ENCODE measurements at places on chromosomes 7 and 10.

- no peak for DNase-seq
These were observed 6.4 kb downstream of the CDCA7L start for GRCh38 chr7:21939136-21939857.

- DNase-seq = no peak
These were observed 128.2 kb downstream of the STRA8 start for GRCh38 chr7:135361788-135362187.

GRCh38 chr10:127450644-127451043 lies 98.5 kb upstream of the NPS start:
- DNase-seq = no peak

DNA sequence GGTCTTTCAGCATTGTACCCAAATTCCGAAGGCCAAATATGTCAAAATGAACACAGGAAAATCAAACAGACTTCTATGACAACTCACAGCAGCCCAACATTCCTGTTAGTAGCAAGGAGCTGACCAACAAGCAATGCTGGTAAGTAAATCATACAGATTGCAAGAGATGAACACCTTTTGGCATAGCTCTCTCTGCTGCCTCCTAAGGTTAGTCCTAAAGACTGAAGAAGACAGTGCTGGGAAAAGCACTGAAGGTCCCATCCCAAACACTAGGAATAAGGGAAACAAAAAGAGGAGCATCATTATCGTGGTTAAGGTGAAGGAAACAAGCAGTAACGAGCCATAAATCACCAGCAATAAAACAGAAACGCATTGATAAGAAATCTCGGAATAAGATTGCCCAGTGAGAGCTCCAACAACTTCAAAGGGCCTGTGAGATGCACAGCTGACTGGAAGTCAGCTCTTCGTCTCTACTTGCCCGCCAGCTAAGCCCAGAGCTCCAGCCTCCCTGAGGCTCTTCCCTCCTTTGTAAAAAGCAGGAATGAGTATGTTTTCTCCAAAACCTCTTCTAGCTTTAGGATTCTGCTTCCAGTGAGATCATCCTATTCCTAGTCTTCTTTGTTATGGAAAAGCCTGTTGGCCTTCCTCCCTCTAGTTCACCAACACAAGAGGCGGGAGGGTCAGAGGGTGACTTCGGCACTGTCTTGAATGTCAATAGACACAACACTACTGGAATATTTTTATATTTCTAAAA lies 15.3 kb downstream of the NUDT5 start:
- no peak for DNase-seq

- no peak for DNase-seq
These were observed 366.3 kb downstream of the DNAJB6 start for GRCh38 chr7:157703131-157703530.
